Activated gamma-delta T cell treated with Interleukin-2 at 50 U/mL for 16 hours (primary cell): ENCODE measurements at places on chromosomes 12 and 14.

GRCh38 chr12:83784298-83784890 lies 1097.7 kb downstream of the TMTC2 start:
- no peak for DNase-seq

GRCh38 chr14:65027127-65027799 lies 40.6 kb downstream of the FNTB start:
- no peak for DNase-seq

DNA sequence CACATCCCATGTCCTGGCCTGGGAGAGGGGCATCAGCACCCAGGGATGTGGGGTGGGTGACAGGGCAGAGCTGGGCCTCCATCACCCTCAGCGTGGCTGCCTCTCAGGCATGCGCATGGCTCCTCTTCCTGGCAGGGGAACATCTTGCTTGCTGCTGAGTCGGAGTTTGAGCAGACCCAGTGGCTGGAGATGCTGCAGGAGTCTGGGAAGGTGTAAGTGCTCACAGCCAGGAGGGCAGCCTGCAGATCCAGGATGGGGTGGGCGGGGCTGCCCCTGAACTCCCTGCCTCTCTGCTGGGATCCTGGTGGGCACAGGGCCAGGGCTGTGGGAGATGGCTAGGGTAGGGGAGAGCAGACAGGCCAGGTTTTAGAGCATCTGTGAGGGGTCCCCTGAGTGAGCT lies 16.2 kb downstream of the PLEKHD1 start:
- no peak for DNase-seq

DNA sequence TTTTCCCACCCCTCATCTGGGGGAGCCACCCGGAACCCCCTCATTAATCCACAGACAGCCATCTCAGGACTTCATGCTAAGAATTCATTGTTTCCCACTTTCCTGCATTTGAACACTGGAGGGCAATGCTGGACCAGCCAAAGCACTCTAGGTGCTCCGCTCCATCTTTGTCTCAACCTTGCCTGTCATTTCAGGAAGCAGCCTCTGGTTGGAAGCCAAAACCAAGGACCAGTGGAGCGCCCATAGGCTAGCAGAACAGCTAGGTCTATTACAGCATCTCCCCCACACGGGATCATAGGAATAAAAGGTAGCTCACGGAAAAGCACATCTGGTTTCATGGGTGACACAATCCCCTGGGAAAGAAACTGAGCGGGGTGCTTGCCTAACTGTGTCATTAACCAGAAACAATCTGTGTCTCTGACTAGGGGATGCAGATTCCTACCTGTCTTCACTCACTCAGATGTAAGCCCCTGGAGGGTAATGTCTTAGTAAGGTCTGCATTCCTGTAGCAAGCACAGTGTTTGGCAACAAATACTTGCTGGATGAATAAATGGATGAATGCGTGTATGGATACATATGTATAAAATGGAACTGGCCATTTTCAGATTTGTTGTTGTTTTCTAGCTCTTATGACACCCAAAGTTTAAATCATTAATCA lies 197.0 kb downstream of the DAD1 start:
- peak; percentile 16 for DNase-seq

- DNase-seq, result peak; percentile 68
Observed at GRCh38 chr14:68795597-68796417, 2.9 kb upstream of the ZFP36L1 start.

- DNase-seq, result no peak
Observed at GRCh38 chr12:45974171-45974719, 16.1 kb downstream of the SCAF11 start.

- no peak for DNase-seq
Observed at GRCh38 chr12:21764065-21764464, 10.4 kb downstream of the KCNJ8 start.

- no peak for DNase-seq
Observed at GRCh38 chr12:91931111-91931510, 214.5 kb downstream of the BTG1 start.

GRCh38 chr14:83247924-83248639 lies 1714.4 kb upstream of the SEL1L start:
- DNase-seq, result no peak

DNA sequence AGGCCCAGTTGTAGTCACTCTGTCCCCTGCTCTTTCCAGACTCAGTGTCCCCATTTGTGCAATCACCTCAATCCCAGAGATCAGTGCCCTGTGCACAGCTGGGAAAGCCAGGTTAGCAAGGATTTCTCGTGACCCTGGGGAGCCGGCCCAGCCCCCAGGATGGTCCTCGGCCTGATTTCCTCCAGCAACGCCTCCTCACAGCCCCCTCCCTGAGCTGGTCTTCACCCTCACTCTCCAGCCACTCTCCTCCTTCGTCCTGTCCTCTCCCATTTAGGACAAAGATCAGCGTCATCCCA lies 194.8 kb upstream of the C14orf180 start:
- DNase-seq, result no peak

- DNase-seq, result no peak
Observed at GRCh38 chr12:11797317-11797913, 147.9 kb downstream of the ETV6 start.

- no peak for DNase-seq
Observed at GRCh38 chr12:85805654-85806053, 30.6 kb downstream of the RASSF9 start.

GRCh38 chr12:7994731-7995205 lies 37.7 kb upstream of the FOXJ2 start:
- DNase-seq, result no peak

DNA sequence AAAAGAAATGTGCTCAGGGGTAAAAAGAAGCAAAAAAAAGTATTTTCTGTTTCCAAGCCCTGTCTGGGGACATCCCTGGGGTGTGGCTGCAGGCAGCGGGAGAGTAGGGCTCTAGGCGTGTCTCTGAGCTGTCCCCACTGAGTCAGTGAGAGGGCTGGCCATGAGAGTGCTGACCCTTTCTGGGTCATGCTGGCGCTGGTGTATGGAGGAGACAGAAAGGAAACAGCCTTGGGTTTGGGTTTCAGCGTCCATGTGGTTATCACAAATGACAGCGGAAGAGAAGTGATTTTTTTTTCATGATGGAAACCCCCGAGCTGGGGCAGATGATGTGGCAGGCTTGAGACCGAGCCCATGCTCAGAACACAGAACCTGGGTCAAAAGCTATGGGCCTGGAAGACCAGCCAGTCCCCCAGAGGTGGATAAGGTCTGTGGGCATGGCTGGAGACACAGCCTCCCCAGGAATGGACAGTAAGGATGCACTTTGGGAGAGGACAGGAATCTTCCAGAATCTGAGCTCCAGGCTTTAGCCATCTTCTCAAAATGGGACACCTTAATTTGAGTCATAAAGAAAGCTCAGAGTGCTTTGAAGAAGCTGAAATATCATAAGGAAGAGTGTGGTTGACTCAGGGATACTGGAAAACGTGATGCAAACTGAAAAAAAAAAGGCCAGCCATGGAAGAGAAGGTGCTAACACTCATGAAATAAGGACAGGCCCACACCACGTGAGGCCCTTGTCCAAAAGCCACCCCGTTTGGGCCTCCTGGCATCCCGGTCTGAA lies 36.2 kb downstream of the SYNE3 start:
- peak; percentile 40 for DNase-seq

- no peak for DNase-seq
Observed at GRCh38 chr12:75786070-75786469, 245.5 kb downstream of the PHLDA1 start.
